RKO (cell line): ENCODE measurements at places on chromosomes 3 and 15.
A peak's percentile ranks its signal among the peaks of the same experiment; 100 is the strongest.

GRCh38 chr3:89908711-89909213 lies 801.3 kb downstream of the EPHA3 start:
- no peak for DNase-seq

GRCh38 chr15:84736375-84736774 lies 12.0 kb upstream of the ZNF592 start:
- DNase-seq, result no peak

- no peak for DNase-seq
Observed at GRCh38 chr3:41848753-41849574, 112.9 kb downstream of the ULK4 start.

DNA sequence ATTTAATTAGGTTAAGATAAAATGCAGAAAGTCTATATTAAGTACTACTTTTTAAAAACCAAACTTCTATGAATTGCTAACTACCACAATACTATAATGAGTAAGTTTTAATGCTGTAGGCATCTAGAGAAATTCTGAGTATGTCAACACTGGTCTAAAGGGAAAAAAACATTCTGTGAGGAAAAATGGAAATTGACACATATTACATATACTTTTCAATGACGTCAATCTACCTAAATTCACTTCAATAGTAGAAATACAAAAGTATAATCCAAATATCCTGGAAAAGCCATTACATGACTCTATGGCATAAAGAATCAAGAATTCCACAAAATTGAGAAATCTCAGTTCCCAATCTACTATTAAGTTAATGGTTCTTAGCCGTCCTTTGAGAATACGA lies 2.2 kb downstream of the SECISBP2L start:
- DNase-seq, result no peak

DNA sequence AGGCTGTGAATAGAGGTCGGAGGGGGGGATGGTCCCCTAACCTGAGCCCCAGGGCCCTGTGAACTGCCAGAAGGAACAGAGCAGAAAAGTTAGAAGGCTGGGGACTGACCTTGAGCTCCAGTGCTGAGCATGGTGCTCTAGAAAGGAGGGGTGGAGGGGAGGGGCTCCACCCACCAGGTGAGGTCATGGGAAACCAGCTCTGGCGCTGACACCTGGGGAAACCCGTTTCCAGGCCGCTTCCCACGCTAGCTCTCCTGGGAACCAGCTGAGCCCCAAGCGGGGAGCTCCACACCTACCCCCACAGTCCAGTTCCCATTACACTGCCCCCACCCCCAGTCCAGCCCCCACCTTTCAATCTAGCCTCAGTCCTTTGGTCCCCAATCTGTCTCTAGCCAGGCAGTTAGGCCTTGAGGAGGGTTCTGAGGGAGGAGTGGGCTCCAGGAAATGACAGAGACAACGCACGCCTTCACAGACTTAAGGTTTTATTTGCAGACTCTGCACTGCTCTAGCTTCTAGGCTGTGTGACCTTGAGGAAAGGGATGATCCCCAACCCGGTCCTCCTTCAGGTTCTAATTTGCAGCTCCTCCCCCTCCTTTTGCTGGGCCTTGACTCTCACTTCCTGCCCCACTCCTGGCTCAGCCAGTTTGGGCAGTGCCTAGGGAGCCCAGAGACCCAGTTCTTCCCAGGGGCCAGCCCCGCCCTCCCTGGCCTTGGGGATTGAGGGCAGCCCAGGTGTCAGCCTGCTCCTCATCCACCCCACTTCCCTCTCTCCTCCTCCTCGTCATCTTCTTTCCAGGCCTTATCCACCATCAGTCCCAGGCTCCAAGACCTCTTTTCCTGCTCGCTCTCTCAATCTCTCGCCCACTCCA lies 2.1 kb downstream of the RHOV start:
- no peak for DNase-seq

GRCh38 chr3:38397320-38397719 lies 50.7 kb downstream of the XYLB start:
- DNase-seq, result peak; percentile 25

DNA sequence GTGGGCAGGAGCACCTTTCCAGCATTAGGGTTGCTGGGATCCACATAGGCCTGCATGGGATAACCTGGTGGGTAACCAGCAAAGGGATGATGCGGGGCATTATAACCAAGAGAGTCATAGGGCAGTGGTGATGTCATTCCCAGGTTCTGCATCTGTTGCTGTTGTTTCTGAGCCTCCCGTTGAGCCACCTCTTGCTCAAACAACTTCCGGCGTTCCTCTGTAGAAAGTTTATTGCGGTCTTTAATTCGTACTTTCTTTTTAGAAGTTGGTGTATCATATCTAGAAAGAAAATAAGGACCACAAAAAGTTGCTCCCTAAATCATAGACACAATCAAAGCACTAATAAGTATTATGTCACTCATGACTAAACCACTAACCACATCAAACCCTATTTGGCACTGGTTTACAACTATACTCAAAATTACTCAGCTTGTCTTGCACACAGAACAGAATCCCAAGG lies 77.8 kb downstream of the NBEAL2 start:
- DNase-seq, result peak; percentile 62

DNA sequence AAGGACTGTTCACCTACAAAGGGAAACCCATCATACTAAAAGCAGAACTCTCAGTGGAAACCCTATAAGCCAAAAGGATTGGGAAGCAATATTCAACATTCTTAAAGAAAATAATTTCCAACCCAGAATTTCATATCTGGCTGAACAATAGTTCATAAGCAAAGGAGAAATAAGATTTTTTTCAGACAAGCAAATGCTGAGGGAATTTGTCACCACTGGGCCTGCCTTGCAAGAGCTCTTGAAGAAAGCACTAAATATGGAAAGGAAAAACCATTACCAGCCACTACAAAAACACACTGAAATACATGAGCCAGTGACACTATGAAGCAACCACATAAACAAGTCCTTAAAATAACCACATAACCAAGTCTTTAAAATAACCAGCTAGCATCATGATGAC lies 28.9 kb upstream of the DCBLD2 start:
- no peak for DNase-seq

- DNase-seq, result no peak
Observed at GRCh38 chr3:130242850-130243569, 102.5 kb upstream of the COL6A5 start.

DNA sequence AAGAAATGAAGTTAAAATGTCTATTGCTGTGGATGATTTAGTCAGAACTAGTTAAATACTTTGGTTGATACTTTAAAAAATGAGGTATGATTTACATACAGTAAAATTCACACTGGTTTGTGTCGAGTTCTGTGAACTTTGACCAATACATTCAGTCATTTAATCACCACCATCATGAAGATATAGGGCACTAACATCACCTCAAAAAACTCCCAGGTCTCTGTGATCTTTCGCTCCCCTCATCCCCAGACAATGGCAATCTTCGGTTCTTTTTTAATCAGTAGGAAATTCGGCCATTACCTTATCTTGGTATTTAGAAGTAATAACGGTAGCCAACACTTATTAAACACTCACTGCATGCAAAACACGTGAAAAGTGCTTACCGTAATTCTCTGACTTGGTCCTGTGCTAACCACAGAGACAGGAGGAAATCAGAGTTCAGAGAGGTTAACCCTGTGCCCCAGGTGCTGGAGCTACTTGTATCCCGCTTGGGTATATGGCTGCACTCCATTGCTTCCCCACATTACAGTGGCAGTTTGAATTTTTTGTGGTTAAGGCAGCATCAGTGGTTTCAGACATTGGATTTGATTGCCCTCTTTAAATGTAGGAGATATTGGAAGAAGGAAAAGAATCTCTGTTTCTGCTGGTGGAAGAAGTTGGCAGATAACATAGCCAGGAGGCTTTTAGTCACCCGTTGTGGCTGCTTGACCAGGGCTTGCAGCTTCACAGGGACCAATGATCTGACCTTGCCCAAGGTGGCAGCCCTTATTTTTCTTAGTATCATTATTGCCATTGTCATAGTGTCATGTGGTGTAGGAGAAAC lies 4.2 kb downstream of the PLCL2 start:
- DNase-seq, result no peak

DNA sequence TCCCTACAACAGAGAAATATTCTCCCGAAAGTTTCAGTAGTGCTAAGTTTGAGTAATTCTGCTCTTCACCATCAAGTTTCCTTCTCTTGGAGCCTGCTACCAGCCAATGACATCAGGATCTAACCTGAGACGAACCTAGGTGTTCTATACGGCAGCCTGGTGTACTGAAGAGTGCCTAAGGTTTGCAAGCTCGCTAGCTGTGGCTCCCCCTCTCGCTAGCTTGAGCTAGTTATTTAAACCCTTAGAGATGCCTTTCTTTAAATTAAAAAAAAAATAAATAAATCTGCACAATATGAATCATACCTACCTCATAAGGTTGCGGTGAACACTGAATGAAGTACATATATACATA lies 1.4 kb upstream of the COL8A1 start:
- peak; percentile 24 for DNase-seq

DNA sequence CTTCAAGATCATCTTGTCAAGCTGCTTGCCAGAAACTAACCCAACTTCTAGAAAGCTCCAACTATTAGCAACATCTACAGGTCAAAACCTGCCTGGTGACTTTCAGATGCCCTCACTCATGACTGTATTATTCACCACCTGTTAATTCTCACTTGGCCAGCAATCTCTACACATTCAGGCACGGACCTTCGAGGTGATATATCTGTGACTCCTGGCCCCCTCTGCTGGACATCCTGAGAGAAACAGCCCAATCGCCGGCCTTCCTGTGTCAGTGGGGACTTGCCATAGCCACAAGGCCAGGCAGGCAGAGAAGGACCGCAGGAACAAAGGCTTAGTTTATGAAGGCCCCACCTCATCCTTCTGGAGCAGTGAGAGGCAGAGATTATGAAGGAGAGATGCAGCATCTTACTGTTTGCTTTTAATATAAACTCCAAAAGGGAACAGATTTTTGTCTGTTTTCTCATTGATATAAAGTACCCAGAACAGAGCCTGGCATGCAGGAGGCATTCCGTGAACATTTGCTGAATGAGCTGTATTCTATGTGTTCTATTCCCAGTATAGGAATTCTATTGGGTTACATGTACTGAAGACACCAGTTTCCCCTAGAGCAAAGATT lies 24.4 kb upstream of the OCA2 start:
- peak; percentile 74 for DNase-seq

DNA sequence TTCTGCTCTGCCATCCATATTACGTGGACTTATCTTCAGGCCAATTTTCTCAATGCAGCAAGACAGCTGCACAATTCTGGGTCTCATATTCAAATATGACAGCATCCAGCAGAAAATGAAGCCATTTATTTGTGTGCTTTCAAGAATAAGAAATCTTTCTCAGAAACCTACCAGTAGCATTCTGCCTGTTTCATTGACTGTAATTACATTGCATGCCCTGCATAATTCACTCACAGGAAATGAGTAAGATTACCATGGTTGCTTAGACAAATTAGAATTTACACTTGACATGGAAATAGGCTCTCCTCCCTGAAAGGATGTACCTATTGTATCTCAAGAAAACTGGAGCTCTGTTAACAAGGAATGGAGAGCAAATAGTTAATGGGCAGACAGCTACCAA lies 346.6 kb upstream of the DCBLD2 start:
- peak; percentile 30 for DNase-seq

DNA sequence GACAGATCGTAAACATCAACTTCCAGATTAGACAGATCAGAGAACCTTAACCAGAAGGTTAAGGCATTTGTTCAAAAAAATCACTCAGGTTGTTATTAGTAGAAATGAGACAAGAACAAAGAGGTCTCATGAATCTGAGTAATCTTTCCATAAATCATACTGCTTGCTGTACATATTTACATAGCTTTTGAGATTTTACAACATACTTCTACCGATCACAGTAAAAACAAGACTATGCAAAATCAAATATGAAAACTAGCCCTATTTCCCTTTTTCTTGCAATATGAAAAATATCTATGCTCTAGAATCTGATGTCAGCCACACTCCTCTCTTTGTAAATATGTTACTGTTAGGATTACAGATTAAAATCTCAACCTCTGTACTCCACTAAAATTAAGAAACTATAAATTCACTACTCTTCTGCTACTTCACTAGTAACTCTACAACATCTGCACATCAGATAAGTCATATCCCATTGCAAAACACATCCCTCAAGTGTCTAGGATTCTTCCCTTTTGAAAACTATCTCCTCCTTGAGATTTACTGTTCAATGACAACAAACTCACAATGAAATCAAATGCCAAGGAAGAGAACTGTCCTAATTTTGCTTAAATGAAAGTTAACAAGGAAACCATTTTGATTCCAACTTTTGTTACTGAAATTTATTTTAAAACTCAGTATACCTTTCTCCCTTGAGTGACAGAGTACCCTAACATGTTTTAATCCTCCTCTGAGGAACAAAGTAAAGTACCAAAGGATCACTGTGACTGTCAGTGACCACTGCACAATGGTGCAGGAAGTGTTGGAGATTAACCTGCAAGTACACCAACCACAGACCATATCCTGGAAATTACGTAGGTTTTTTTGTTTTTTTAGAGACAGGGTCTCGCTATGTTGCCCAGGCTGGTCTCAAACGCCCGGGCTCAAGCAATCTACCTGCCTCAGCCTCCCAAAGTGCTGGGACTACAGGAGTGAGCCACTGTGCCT lies 12.8 kb downstream of the DCUN1D1 start:
- DNase-seq, result no peak

DNA sequence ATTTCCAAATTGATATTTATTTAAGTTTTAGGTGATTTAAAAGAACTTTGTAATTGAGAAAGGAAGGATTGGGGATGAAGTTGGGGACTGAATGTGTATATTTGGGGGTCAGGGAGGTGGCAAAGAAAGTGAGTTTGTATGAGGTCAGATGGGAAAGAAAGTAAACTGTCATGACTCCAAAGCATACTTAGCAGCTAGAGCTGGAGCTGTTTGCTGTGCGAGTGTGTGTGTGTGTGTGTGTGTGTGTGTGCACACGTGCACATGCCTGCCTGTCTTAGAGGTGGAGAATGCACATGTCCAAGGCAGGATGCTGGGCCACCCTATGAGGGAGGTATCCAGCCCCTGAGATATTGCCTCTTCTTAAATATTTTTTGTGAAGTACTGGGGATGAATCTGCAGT lies 21.0 kb downstream of the BOC start:
- DNase-seq, result no peak

DNA sequence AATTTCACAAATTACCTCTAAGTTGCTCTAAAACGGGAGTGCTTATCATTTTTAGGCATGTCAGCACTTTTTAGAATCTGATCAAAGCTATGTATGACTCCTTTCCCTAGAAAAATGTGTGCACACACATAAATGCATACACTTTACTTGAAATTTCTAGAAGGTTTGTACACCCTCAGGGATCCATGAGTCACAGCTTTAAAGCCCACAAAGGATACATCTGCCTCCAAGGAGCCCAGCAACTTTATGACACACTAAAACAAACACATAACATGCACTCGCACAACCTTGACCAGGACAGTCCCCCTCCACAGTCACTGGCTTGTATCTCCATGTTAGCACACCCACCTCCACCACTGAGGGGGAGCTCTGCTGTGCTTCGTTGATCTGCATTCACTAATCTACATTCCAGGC lies 722.0 kb upstream of the CFAP20DC start:
- DNase-seq, result peak; percentile 6

- no peak for DNase-seq
Observed at GRCh38 chr15:85414037-85414436, 33.6 kb downstream of the AKAP13 start.

DNA sequence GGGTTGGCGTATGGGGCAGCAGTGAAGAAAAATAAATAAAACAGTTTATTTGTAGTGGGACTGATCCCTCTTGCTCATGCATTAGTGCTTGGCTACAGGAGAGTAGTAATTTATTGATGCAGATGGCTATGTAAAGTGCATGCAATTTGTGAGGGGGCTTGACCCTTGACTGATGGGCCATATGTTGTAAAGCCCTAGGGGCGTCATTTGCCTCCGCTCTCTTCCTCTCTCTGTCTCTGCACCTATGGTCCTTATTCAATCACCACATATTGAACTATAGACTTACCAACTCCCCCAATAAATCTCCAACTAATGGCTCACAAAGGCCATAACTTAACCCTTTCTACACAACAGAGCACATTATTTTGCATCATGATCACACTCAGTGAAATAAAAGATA lies 227.7 kb downstream of the ROBO2 start:
- no peak for DNase-seq
